ENCODE measurements at places on chromosomes 16 and 17.
A peak's percentile ranks its signal among the peaks of the same experiment; 100 is the strongest.

DNA sequence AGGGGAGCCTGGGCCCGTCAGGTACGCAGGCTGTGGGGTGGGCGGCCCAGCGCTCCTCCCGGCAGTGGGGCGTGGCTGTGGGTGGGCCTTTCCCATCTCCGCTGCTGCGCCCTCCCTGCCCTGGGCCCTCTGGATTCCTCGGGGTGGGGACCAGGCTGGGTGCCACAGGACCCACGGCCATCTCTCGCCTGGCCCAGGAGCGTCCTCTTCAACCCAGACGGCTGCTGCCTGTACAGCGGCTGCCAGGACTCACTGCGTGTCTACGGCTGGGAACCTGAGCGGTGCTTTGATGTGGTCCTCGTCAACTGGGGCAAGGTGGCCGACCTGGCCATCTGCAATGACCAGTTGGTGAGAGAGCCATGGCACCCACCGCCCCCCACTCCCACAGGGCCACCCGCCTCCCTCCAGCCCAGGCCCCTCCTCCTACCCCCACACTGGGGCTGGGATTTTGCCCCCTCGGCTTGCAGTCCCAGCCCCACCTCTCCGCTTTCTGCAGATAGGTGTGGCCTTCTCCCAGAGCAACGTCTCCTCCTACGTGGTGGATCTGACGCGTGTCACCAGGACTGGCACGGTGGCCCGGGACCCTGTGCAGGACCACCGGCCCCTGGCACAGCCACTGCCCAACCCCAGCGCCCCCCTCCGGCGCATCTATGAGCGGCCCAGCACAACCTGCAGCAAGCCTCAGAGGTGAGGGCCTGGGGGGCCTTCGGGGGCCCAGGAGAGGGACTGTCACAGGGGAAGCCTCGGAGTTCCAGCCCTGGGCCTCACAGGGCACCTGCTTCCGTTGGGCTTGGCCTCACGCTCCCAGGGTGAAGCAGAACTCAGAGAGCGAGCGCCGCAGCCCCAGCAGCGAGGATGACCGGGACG lies 17.2 kb downstream of the KATNB1 start:
- no peak for DNase-seq

- DNase-seq: no peak
Observed at GRCh38 chr16:30914830-30915229, 8.5 kb upstream of the FBXL19 start.

DNA sequence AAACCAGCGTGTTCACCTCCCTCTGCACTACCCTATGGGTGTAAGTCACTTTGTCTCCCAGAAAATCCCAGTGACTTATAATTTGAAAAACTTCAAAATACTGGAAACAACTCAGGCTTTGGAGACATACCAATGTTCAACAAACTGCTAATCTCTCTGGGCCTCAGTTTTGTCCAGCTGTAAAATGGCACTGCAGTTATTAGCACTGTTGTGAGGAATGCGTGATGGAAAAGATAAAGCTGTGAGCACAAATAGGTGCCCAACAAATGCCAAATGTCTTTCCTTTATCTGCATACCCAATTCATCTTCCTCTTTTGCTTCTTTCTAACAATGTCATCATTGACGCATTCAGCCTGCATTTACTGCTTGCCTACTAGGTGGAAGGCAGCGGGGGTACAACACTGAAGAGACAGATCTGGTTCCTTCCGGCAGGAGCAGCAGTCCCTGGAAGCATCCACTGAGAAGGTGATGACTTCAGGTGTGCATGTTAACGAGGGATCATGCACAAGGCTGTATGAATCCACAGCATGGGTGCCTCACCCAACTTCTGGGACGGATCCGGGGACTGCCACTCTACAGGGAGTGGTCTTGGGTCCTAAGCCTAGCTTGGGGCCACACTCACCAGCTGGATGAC lies 63.4 kb downstream of the CYTH1 start:
- no peak for DNase-seq

DNA sequence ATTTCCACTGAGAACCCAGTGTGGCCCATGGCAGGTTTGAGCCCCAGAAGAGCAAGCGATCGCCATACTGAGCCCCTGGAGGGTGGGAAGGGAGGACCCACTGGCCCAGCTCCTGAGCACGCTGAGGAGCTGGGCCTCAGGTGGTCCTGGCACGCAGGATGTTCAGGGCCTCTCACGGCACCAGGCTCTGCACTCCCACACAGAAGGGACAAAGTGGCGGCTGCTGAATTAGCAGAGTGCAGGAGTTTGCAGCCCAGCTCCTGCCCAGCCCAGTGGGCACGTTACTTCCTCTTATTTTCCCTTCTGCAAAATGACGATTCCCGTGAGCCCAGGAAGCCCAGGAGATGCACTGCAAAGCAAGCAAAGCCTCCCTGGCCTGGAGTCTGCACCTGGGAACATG lies 42.3 kb upstream of the MTSS2 start:
- DNase-seq: no peak

- DNase-seq: no peak
Observed at GRCh38 chr17:32490101-32490482, 3.3 kb downstream of the CDK5R1 start.

DNA sequence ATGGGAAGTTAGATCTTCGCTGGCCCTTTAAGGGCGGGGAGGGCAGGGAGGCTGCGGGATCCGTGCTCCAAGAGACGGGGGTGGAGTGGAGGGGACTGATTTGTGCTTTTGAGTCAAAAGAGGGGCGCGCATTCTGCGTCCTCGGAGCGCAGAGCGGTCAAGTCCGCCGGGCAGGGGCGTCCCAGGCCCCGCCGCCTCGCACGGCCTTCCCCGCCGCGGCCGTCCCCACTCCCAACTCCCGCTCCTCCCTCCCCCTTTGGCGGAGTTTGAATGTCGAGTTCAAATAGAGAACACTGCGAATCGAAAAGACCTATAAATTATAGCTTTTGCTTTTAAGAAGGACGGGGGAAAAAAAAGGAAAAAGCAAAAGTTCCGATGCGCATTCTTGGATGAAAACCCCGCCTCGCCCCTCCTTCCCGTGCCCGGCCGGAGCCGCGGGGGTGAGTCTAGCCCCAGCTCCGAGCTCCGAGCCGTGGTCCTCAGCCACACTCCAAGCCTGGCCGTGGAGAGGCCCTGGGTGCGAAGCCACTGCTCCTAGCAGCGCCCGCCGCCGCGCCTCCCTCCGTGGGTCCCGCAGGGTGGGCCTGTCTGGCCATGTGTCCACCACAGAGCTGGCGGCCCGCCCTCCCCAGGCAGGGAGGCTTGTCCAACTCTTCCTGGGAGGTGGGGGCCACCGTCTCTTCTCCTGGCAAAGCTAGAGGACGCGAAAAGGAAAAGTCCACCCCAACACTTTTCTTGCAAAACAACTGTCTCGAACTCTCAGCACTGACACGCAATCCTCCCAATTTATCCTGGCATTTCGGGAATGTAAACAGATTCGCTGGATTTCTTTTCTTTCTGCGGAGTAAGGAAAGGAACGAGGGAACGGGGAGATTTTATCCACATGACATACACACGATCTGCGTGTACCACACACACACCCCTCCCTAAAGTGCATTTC lies 3.6 kb downstream of the CBX8 start:
- peak; percentile 68 for DNase-seq

GRCh38 chr16:65959983-65960382 lies 406.5 kb upstream of the CDH5 start:
- DNase-seq: no peak

DNA sequence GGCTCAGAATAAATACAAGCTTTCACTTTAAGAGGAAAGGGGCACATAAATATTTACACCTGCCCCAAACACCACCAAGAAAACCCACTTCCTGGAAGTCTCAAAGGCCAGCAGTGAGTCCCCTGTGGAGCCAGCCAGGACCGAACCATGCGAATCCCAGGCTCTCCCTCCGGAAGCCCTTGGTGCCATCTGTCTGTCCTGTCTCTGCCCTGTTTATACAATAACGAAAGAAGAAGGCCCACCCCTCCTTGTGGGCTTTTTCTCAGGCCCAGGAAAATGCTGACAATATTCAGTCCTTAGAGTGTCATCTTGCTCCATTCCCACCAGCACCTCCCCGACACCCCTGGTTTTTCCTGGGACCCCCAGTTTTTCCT lies 3.6 kb upstream of the SLC6A4 start:
- no peak for DNase-seq

DNA sequence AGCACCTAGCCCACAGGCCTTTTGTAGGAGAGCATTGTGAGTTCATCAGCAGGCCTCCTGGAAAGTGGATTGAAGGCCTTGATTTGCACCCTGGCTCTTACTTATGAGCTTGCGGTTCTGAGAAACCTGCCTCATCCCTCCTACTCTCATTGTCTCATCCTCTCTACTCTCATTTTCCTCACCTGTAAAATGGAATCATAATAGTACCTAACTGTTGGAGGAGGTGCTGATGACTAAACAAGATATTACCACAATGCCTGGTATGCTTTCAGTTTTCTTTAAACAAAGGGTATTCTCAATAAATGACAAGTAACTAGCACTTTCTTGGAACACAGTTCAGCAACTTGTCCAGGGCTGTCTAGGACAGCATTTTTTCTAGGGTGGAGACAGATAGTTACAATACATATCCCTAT lies 243.1 kb upstream of the MAF start:
- no peak for DNase-seq

DNA sequence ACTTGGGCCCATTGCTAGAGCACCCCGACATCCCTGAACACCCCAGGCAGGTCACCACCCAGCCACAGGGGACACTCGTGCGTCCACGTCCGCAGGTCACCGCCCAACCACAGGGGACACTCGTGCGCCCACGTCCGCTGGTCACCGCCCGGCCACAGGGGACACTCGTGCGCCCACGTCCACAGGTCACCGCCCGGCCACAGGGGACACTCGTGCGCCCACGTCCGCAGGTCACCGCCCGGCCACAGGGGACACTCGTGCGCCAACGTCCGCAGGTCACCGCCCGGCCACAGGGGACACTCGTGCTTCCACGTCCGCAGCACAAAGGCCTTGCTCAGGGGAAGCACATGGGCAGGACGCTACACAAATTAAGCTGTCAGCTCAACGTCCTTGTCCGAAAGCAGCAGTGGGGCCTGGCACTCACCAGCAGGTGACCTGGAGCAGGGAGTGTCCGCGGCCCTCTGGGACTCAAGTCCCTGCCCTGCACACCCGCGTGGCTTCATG lies 17.7 kb downstream of the GALNS start:
- no peak for DNase-seq

DNA sequence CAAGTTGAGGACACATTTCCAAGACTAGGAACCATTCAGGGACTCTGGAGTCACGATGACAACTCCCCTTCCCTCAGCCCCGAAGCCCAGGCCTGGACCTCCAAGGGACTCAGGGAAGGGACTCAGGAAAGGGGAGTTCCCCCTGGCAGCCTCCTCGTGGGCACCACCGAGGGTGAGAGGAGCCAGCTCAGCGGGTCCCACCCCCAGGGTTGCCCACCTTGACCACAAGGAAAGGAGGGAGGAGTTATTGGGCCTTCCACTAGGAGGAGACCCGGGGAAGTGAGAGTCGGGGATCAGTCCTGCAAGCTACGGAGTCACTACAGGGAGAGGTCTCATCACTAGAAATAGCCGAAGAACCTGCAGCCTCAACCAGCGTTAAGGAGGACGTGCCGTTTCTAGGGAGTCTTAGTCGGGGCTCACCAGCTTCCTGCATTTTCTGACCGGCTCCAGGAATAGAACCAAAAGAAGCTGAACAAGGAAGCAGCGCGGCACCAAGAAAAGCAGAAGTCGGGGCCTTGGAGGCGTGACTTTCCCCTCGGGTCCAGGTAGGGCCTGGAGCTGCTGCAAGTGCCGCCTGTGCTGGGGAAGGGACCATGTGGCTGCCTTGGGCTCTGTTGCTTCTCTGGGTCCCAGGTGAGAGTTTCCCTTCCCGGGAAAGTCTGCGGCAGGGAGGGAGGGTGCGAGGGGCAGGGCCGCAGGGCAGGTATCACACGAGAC lies at the start of gene CD300A:
Gene CD300A (plus strand): TSS at position 524 of the 717 bp plus-strand sequence. CDS start 70 bp downstream, at position 594.
- DNase-seq: peak; percentile 80

- no peak for DNase-seq
Observed at GRCh38 chr17:81479175-81480071, 33.2 kb downstream of the ACTG1 start.

DNA sequence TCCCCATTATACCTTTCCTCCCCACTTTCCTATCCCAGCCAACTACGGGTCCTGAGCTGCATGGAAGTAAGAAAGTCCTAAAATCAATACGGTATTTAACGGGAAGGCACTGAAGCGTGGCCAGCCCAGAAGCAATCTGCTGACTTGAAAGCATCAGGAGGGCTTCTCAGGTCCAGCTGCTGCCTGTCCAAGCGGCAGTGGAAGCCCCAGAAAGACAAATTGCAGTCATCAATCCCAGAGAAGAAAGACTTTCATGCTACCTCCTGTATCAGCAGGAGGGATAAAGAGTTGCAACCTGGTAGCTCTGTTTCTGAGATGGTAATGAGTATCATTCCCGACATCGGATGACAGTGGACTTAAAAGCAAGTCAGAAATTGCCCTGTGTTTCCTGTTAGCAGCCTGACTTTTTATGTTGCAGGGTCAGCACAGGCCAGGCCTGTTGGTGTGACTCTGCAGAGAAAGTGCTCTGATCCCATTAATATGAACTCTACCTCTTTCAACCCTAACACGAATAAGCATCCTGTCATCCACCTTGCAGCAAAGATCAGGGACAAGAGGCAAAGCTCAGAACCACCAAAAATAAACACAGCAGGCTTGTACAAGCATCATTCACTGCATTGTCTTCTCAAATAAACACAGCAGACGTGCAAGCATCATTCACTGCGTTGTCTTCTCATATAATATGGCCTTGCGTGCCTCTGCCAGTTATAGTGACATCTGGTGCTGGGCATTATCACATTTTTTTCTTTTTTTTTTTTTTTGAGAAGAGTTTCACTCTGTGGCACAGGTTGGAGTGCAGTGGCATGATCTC lies 358.6 kb upstream of the CDH11 start:
- DNase-seq: no peak

- DNase-seq: peak; percentile 37
Observed at GRCh38 chr17:40072735-40073346, 10.1 kb downstream of the THRA start.

GRCh38 chr17:63116967-63117830 lies 151.2 kb downstream of the TANC2 start:
- DNase-seq: no peak

- no peak for DNase-seq
Observed at GRCh38 chr16:16006650-16007049, 57.2 kb downstream of the ABCC1 start.

Measured in heart left ventricle (tissue), 16 donors.